Stimulated activated CD8-positive, alpha-beta memory T cell treated with anti-CD3 and anti-CD28 coated beads, Interleukin-15, amount 100 ng/mL, for 48 hours (primary cell): ENCODE measurements at places on chromosomes 1 and 21.

- DNase-seq: no peak
Measured at GRCh38 chr1:205672970-205673369, 7.3 kb downstream of the SLC45A3 start.

DNA sequence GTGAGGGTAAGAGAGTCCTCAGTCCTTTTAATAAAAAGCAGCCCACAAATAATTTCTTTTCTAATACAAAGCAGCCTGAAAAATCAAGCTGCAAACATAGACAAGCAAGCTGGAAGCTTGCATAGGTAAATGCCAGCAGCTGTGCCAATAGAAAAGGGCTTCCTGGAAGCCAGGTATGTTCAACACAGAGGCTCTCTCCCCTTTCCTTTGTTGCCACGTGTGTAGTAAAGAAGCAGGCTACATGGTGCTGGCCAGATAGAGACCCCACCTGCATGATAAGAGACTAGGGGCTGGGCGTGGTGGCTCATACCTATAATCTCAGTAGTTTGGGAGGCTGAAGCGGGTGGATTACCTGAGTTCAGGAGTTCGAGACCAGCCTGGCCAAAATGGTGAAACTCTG, 50.1 kb upstream of the ERRFI1 start:
- DNase-seq: no peak

DNA sequence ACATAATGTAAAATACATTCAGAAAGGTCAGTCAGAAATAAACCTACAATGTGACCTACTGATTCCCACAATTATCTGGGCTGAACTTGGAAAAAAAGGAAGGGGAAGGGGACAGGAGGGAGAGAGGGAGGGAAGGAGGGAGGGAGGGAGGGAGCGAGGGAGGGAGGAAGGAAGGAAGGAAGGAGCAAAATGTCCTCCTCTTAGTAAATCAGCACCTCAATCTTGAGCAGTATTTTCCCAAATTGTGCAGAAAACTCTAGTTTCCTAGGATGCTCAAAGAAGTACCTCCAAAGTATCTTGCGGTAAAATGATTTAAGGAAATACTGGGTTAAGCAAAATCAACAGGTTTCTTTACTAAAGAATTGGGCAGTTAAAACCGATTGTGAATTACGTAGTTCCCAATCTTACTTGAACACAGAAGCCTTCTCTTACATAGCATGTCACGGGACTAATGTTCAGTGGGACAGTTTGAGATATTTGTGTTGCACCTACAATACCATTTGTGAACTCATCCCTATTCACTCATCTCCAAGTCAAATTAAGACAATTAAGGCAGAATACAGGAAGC, 51.0 kb upstream of the ASPM start:
- no peak for DNase-seq

DNA sequence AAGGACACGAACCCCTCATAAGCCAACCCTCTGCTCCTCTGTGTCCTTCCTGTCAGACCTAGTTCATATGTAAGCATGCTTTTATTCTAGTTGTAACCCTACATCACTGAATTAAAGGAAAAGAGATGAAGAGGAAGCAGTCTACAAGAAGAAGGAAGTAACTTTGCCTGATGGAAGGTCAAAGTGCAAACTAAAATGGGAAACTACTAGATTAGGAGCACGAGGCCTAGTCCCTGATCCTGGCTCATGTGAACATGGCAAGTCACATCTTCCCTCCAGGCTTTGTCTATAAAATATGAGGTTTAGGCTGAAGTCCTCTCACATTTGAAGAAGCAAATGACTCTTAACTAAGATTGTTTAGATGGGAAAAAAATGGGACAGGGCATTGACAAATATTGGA, 13.2 kb downstream of the ZMYND12 start:
- no peak for DNase-seq

- DNase-seq: no peak
Measured at GRCh38 chr1:230823931-230824381, 44.4 kb downstream of the C1orf198 start.

DNA sequence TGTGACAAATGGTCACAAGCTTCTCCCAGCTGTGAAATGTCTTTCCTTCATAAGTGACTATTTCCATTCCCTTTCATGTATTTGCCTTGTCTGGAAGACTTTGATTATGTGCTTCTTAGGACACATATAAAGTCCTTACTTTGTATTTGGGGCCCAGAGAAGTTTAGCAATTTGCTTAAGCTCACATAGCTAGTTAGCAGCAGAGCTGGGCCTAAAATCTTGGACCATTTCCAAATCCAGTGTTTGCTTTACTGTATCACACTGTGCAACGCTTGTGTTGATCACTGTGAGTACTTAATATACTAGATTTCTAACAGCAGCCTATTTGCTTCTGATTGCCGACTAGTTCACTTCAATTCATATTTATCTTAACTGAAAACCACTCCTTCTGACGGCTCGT, 2.2 kb upstream of the KCNA3 start:
- DNase-seq: no peak

- DNase-seq: no peak
Measured at GRCh38 chr1:83725735-83726360, 273.1 kb downstream of the TTLL7 start.

DNA sequence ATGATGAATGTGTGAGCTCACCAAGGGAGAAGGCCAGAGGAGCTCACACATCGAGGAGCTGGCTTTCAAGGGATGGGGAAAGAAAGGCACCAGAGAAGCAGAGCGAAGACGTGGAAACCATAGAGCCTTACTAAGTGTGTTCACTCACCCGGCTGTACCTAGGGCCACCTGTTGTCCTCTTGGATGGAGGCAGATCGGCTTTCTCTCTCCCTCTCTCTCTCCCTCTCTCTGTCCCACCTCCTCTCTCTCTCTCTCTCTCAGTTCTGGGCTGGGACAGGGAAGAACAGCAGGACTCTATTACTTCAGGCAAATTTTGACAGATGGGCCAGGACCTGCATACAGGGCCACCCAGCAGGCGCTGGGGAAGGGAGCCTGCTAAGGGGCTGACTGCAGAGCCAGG, 64.8 kb downstream of the HIVEP3 start:
- DNase-seq: no peak

DNA sequence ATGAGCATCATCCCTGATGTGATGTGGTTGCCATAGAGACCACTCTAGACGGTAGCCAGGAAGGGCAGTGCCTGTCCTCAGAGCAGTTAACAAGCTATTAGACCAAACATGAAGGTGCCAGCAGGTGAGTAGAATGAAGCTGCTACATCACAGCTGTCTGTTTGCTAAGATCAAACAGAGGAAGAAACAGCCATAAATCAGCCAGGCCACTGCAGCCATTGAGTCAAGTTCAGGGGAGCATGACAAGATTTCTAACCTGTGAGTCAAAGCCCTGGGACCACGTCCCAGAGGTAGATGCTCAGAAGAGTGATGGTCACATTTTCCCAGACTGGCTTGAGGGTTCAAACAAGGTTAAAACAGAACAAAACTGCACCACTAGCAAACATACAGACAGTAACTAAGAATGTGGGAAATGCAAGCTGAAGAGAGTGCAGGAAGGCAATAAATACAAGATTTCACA, 450.6 kb upstream of the DAB1 start:
- no peak for DNase-seq

- DNase-seq: no peak
Measured at GRCh38 chr1:59143811-59144210, 153.1 kb upstream of the FGGY start.

GRCh38 chr1:118947003-118947765, 41.0 kb downstream of the TBX15 start:
- no peak for DNase-seq

- no peak for DNase-seq
Measured at GRCh38 chr1:110070282-110070669, 196 bp downstream of the ALX3 start.

- no peak for DNase-seq
Measured at GRCh38 chr1:11957897-11958296, 22.3 kb upstream of the MFN2 start.

DNA sequence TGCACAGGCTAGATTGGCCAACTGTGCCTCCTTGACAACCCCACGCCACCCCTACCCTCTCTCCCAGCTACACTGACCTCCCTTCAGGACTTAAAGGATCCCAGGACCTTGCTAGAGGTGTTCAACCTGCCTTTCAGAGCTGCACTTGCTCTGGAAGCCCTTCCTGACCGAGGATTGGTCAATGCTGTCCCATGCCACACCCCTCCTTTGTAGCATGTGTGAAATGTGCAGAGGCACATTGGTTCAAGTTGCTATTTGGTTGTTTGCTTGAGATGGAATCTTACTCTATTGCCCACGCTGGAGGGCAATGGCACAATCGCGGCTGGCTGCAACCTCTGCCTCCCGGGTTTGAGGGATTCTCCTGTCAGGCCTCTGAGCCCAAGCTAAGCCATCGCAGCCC, 21.8 kb downstream of the ACTA1 start:
- no peak for DNase-seq

GRCh38 chr1:201095581-201095980, 16.6 kb downstream of the CACNA1S start:
- no peak for DNase-seq

DNA sequence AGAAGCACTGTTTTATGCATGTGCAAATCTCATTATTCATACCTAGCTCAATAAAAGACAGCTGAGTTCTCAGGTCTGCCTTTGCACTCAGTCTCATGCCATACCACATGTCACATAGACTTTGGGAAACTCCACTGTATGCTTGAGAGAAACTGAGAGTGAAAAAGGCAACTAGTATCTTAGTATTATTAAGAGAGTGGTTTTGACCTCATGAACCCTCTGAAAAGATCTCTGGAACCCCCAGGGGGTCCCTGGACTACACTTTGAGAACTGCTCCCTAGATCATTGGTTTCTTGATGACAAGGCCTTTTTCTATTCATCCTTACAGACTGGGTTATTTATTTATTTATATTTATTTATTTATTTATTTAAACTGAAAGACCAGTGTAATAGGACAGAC, 3.7 kb upstream of the RHEX start:
- DNase-seq: no peak

DNA sequence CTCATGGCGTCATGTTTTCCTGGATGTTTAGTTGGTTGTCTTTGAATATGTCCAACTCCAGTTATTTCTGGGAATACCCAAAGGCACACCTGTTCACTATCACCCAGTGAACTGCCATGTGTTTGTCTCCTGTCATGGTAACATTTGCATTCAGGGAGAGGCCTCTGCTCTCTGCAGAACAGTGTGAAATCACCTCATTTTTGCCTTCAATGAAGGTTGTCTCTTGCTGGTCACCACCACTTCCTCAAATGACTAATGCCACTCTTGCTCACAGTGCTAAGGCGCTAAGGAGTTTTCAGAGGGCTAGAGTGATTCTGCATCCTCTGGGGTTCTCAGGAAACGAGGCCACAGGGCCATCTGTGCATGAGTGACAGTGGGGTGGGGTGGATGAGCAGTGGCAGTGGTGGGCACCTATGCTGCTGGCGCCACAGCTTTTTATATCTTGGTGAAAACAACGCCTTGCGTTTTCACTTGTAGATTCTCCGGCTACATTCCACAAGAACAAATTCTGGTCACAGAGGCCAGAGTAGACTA, 60.0 kb upstream of the ATP5PO start:
- peak; percentile 66 for DNase-seq

DNA sequence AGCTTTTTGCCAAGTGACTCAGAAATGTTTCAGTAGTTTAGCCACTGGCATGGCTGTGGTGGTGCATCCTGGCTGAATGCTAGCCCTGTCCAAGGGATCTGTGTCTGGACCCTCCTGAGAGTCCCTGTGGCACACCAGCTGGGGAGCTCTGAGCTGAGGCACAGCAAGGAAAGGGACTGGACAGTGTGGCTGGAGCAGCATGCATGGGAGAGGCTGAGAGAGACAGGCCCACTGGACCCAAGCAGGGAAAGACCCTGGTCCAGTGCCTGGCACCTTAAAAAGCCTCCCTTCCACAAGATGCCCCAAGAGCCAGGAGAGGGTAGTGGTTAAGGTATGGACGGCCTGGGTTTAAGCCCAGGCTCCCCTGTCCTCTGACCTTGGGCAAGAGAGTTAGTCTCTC, 35.3 kb downstream of the FAAH start:
- no peak for DNase-seq

GRCh38 chr1:77288275-77288674, 6.5 kb downstream of the AK5 start:
- DNase-seq: no peak

DNA sequence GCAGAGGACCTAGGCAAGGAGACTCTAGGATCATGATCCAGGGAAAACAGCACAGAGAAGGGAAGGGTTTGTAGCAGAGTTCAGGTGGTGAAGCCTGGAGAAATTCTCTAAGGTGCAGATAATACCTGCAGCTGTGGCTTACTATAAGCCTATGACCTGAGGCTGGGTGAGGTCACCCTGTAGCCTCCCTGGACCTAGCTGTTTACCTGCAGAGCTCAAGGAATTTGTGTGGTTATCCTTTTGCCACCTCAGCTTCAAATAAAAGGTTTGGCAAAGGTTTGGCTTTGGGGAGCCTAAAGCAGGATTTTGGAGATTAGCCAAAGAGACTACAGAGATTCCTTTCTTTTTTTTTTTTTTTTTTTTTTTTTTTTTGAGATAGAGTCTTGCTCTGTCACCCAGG, 79.5 kb upstream of the ZNF648 start:
- DNase-seq: no peak

- no peak for DNase-seq
Measured at GRCh38 chr1:94481473-94481933, 60.1 kb downstream of the F3 start.

DNA sequence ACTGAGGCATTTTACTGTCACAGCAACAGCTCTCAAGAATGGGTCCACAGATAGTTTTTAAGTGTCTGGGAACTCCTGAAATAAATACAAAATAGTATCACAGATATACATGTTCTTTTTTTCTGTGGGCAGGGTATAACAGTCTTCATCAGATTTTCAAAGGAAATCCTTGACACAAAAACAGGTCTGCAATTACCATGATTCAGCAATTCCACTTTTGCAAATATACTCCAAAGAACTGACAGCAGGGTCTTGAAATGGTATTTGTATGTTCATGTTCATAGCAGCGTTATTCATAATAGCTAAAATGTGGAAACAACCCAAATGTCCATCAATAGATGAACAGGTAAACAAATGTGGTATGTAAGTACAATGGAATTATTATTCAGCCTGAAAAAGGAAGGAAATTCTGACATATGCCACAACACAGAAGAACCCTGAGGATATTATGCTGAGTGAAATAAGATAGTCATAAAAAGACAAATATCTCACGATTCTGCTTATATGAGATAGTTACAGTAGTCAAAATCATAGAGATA, 85.0 kb downstream of the EPS15 start:
- DNase-seq: no peak

- DNase-seq: no peak
Measured at GRCh38 chr1:11929849-11930248, 3.6 kb upstream of the KIAA2013 start.

DNA sequence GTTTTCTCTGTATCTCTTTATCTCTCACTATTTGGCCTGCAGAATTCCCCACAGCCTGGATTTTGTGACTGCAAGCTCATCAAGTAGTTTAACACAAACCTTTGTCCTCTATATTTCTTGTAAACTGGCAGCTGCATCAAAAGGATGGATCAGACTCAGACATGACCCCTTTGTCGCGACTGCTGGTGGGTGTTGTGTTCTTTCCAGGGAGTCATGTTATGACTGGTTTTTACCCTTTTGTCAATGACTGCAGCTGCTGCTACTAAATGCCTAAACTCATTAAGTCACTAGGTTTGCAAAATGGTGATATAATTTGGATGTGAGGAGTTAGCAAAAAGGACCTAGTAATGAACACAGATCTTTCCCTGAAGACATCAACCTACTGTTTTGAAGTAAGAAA, 10.2 kb upstream of the TOMM20 start:
- DNase-seq: no peak

- no peak for DNase-seq
Measured at GRCh38 chr1:7905262-7905661, 35.4 kb downstream of the TNFRSF9 start.

- no peak for DNase-seq
Measured at GRCh38 chr1:201591981-201592380, 53.1 kb downstream of the NAV1 start.
